Heart left ventricle (tissue), 16 donors: ENCODE measurements at places on chromosomes 4 and X. TPM values are rescaled to one million over a fixed set of nuclear protein-coding genes. Genes with fewer than 3 reads are reported as not detected.

Gene CXCL9
- polyA plus RNA-seq, result 0.53 TPM

Gene GYG2
- polyA plus RNA-seq, result 0.38 TPM

Gene PPP1R2C
- polyA plus RNA-seq, result not detected

Gene HPGDS
- 0.30 TPM for polyA plus RNA-seq

Gene CFAP299
- polyA plus RNA-seq, result not detected

Gene CT45A1
- polyA plus RNA-seq, result not detected

Gene AKAP14
- not detected for polyA plus RNA-seq

Gene TLR2
- polyA plus RNA-seq, result 3.2 TPM

Gene H2BW2
- not detected for polyA plus RNA-seq

Gene VCX3B
- not detected for polyA plus RNA-seq

Gene IL2RG
- 1.4 TPM for polyA plus RNA-seq

Gene C1QTNF7
- 0.21 TPM for polyA plus RNA-seq

Gene SLIT2
- polyA plus RNA-seq, result 1.2 TPM

Gene XAGE1A
- not detected for polyA plus RNA-seq

Gene BEND2
- 0.11 TPM for polyA plus RNA-seq

Gene SEL1L3
- 2.9 TPM for polyA plus RNA-seq

Gene FAM199X
- 5.0 TPM for polyA plus RNA-seq

Gene UGT2B15
- not detected for polyA plus RNA-seq

Gene RASGEF1B
- 2.5 TPM for polyA plus RNA-seq

Gene OTC
- 0.08 TPM for polyA plus RNA-seq

Gene GPR143
- 0.11 TPM for polyA plus RNA-seq

Gene UGT2A1
- not detected for polyA plus RNA-seq

Gene PLAC1
- polyA plus RNA-seq, result not detected

Gene GUCY1A1
- 13.2 TPM for polyA plus RNA-seq

Gene CT47B1
- polyA plus RNA-seq, result not detected

Gene DCAF8L2
- not detected for polyA plus RNA-seq

Gene ASB12
- 3.7 TPM for polyA plus RNA-seq
